ENCODE measurements at places on chromosomes 4 and X. TPM values are rescaled to one million over a fixed set of nuclear protein-coding genes. Genes with fewer than 3 reads are reported as not detected.

Gene TRAPPC11
- total RNA-seq, result 32.2 TPM

Gene TMEM35A
- 4.3 TPM for total RNA-seq

Gene GUCY1A1
- total RNA-seq, result not detected

- H3K4me1 ChIP-seq, result no peaks in the 10 kb centered on the region
- H3K27me3 ChIP-seq, result no peaks in the 10 kb centered on the region
- no peak for DNase-seq
- H3K4me3 ChIP-seq, result no peak overlapping the region
These were observed 164.9 kb upstream of the KLF3 start for GRCh38 chr4:38499101-38499500.

GRCh38 chrX:136822337-136823095, 41.8 kb upstream of the ARHGEF6 start:
- DNase-seq, result no peak
- peaks cover 12% of the 10 kb centered on the region for H3K36me3 ChIP-seq
- no peak overlapping the region for H3K4me3 ChIP-seq
- no peaks in the 10 kb centered on the region for H3K27me3 ChIP-seq

Gene GRIA2
- not detected for total RNA-seq

DNA sequence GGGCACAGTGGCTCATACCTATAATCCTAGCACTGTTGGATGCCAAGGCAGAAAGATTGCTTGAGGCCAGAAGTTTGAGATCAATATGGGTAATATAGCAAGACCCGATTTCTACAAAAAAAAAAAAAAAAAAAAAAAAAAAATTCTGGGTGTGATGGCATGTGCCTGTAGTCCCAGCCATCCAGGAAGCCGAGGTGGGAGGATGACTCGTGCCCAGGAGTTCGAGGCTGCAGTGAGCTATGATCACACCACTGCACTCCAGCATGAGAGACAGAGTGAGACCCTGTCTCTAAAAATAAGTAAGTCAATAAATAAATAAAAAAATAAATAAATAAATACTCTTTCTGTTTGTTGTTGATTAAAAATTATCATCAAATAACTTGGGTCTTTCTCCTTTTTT, 62.4 kb upstream of the BMPR1B start:
- H3K27me3 ChIP-seq, result no peaks in the 10 kb centered on the region
- no peak overlapping the region for H3K27ac ChIP-seq
- peaks cover 2% of the 10 kb centered on the region for H3K36me3 ChIP-seq
- no peak for DNase-seq
- no peak overlapping the region for H3K4me3 ChIP-seq
- no peaks in the 10 kb centered on the region for H3K4me1 ChIP-seq

DNA sequence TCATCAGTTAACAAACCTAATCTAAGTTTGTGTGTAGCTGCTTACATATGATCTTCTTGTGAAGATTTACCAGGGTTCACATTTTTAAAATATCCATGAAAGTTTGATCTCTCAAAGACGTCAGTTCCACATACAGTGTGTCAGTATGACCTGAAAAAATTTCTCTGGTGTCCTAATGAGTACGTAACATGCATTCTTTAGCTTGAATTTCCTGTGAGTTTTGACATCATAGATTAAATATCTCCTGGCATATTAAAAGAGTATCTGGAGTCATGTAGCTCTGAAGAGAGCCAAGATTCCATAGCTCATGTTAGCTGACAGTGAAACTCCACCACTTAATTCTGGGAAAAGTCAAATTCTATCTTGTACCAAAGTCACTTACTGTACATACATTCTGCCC, 43.9 kb upstream of the PDLIM5 start:
- no peaks in the 10 kb centered on the region for H3K4me1 ChIP-seq
- no peaks in the 10 kb centered on the region for H3K36me3 ChIP-seq
- no peaks in the 10 kb centered on the region for H3K27me3 ChIP-seq
- H3K4me3 ChIP-seq, result no peak overlapping the region

Gene TNMD
- 1.7 TPM for total RNA-seq

- no peaks in the 10 kb centered on the region for H3K36me3 ChIP-seq
- H3K27ac ChIP-seq, result no peak overlapping the region
- no peak overlapping the region for H3K4me3 ChIP-seq
- no peak for DNase-seq
These were observed 14.2 kb downstream of the SEPSECS start for GRCh38 chr4:25146076-25146475.

- no peak for DNase-seq
- no peaks in the 10 kb centered on the region for H3K4me1 ChIP-seq
- no peaks in the 10 kb centered on the region for H3K27me3 ChIP-seq
- H3K4me3 ChIP-seq, result no peak overlapping the region
- no peaks in the 10 kb centered on the region for H3K36me3 ChIP-seq
- H3K27ac ChIP-seq, result no peak overlapping the region
These were observed 102.3 kb upstream of the ARSJ start for GRCh38 chr4:114081783-114082182.

Gene ZNF711
- 14.9 TPM for total RNA-seq

Gene ABLIM2
- 0.90 TPM for total RNA-seq

GRCh38 chr4:184475096-184475461, 729 bp upstream of the IRF2 start:
- peaks cover 2% of the 10 kb centered on the region for H3K4me1 ChIP-seq
- H3K36me3 ChIP-seq, result no peaks in the 10 kb centered on the region
- H3K27me3 ChIP-seq, result no peaks in the 10 kb centered on the region
- no peak overlapping the region for H3K27ac ChIP-seq
- peak; percentile 45 for DNase-seq

DNA sequence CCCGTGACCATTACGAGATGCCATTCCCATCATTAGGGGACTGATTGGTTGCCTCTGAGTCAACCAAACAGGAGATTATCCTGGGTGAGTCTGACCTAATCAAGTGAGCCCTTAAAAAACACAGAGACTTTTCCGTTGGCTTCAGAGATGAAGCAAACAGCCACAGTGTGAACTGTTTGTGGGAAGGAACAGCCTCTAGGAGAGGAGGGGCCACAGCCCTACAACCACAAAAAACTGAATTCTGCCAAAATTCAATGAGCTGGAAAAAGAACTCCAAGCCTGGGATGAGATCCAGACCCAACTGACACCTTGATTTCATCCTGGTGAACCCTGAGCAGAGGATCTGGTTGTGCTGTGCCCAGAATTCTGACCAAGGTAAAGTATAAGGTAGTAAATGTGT, 31.3 kb upstream of the TBL1X start:
- H3K27me3 ChIP-seq, result no peaks in the 10 kb centered on the region
- no peaks in the 10 kb centered on the region for H3K36me3 ChIP-seq
- DNase-seq, result no peak
- H3K4me3 ChIP-seq, result no peak overlapping the region
- H3K27ac ChIP-seq, result no peak overlapping the region

Gene MCF2
- 0.39 TPM for total RNA-seq

DNA sequence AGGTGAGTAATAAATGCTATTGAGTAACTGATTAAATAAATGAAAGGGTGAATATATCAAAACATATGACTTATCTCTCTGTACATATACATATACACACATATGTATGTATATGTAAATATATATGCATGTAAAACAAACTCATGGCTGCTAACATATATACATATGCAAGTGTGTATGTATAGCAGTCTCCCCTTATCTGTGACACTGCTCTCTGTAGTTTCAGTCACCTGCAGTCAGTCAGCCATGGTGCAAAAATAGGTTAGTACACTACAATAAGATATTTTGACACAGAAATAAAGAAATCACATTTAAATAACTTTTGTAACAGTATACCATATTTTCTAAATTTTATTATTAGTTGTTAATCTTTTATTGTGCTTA, 467.4 kb downstream of the EPHA5 start:
- H3K36me3 ChIP-seq, result no peaks in the 10 kb centered on the region
- H3K27me3 ChIP-seq, result no peaks in the 10 kb centered on the region
- H3K4me1 ChIP-seq, result no peaks in the 10 kb centered on the region
- DNase-seq, result no peak
- H3K27ac ChIP-seq, result no peak overlapping the region

- H3K4me3 ChIP-seq, result no peak overlapping the region
- no peaks in the 10 kb centered on the region for H3K4me1 ChIP-seq
- no peak overlapping the region for H3K27ac ChIP-seq
- no peaks in the 10 kb centered on the region for H3K36me3 ChIP-seq
- DNase-seq, result no peak
- H3K27me3 ChIP-seq, result no peaks in the 10 kb centered on the region
These were observed 9.0 kb upstream of the RPL34 start for GRCh38 chr4:108611365-108611764.

- H3K27ac ChIP-seq, result no peak overlapping the region
- H3K4me3 ChIP-seq, result no peak overlapping the region
- no peaks in the 10 kb centered on the region for H3K36me3 ChIP-seq
- H3K27me3 ChIP-seq, result no peaks in the 10 kb centered on the region
These were observed 35.1 kb upstream of the BRS3 start for GRCh38 chrX:136452614-136453013.

DNA sequence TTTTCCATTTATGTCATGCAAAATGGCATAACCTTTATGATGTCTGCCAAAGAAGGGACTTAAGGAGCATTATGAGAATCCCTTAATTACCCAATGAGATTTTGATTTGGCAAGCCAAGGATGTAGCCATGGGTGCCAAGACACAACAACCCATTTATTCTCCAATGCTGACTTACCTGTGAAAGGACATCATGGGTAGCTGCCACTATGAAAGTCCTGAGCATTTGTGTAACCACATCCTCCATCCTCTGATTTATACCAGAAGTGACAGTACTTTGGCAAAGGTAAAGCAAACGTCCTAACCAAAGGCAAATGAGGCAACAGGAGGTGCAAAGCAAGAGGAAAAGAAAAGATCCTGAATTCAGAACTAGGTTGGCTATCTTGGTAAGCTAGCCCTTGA, 87.3 kb upstream of the EMCN start:
- no peaks in the 10 kb centered on the region for H3K27me3 ChIP-seq
- no peak overlapping the region for H3K4me3 ChIP-seq
- H3K36me3 ChIP-seq, result no peaks in the 10 kb centered on the region
- DNase-seq, result no peak

DNA sequence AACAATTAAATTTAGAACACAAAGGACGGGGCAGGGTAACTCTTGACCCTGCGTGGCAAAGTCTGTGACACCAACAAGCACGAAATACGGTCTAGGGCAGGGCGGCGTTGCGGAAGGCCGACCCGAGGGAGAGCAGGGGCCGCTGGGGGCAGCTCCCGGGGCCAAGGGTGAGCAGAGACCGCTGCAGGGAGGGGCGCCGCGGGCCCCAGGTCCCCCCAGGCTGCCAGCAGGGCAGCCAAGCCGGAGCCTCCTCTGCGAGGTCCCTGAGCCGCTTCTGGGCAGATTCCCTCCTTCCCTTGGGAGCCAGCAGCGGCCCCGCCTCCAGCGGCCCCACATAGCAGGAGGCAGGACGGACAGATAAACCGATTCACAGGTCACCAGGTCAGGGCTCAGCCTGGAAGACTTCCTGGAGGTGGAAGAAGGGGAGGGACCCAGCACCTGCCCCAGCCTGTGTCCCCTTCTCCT, 90.2 kb downstream of the FAM53A start:
- DNase-seq, result no peak
- no peaks in the 10 kb centered on the region for H3K27me3 ChIP-seq
- no peak overlapping the region for H3K4me3 ChIP-seq
- no peak overlapping the region for H3K27ac ChIP-seq

DNA sequence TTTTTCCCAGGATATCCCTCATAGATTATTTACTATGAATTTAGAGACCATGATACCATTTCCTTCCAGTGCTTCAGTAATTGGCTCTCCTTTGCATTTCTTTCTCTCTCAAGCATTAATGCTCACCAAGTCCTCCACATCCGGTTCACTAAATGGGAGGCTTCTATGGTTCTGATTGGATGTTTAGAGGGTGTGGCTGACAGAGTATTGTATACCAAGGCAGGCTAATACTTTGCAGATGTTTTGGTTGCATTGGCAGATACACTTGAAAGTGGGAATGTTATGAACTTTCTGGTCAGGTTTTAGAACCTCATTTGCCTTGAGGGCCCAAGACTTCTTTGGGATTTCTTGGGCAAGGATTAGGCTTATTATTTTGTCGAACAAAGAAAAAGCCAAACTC, 24.2 kb downstream of the CBLL2 start:
- no peak overlapping the region for H3K4me3 ChIP-seq
- no peak overlapping the region for H3K27ac ChIP-seq
- no peaks in the 10 kb centered on the region for H3K27me3 ChIP-seq
- no peak for DNase-seq
- no peaks in the 10 kb centered on the region for H3K36me3 ChIP-seq

- DNase-seq, result peak; percentile 48
- H3K27me3 ChIP-seq, result no peaks in the 10 kb centered on the region
- H3K4me3 ChIP-seq, result no peak overlapping the region
- H3K36me3 ChIP-seq, result peaks cover 6% of the 10 kb centered on the region
These were observed 16.2 kb upstream of the ZCCHC12 start for GRCh38 chrX:118807151-118808017.

- H3K36me3 ChIP-seq, result peaks cover 19% of the 10 kb centered on the region
- H3K27ac ChIP-seq, result no peak overlapping the region
- DNase-seq, result no peak
- H3K4me1 ChIP-seq, result no peaks in the 10 kb centered on the region
- H3K4me3 ChIP-seq, result no peak overlapping the region
- no peaks in the 10 kb centered on the region for H3K27me3 ChIP-seq
These were observed 69.7 kb upstream of the NUDT6 start for GRCh38 chr4:122992057-122992456.

DNA sequence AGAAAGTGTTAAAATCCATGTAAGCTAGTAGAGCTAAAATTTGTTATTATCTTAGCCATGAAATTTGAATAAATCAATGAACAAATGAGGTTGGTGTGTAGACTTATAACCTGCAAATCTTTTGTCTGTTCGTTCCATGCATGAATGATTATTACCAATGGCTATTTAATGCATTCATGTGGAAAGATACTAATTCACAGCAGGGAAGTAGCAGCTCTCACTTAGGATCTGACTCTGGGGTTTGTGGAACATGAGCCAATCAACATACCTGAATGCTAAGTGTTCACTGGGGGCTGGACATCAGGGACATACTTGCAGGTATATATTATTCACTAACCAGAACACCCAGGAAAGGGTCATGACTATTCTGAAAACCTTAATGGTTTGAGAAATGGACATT, 444.1 kb downstream of the STIM2 start:
- no peaks in the 10 kb centered on the region for H3K4me1 ChIP-seq
- H3K27me3 ChIP-seq, result no peaks in the 10 kb centered on the region
- no peak overlapping the region for H3K27ac ChIP-seq
- DNase-seq, result no peak
- H3K36me3 ChIP-seq, result no peaks in the 10 kb centered on the region
- H3K4me3 ChIP-seq, result no peak overlapping the region

Gene SOX3
- total RNA-seq, result 8.5 TPM

Gene ADH1B
- total RNA-seq, result not detected

Gene TCEANC
- 2.7 TPM for total RNA-seq

Gene GABRQ
- 3.8 TPM for total RNA-seq

Gene PIN4
- 16.3 TPM for total RNA-seq

GRCh38 chr4:61556277-61556676, 356.2 kb downstream of the ADGRL3 start:
- H3K4me1 ChIP-seq, result no peaks in the 10 kb centered on the region
- H3K36me3 ChIP-seq, result no peaks in the 10 kb centered on the region
- no peaks in the 10 kb centered on the region for H3K27me3 ChIP-seq
- no peak for DNase-seq

Gene FAM199X
- total RNA-seq, result 14.0 TPM

DNA sequence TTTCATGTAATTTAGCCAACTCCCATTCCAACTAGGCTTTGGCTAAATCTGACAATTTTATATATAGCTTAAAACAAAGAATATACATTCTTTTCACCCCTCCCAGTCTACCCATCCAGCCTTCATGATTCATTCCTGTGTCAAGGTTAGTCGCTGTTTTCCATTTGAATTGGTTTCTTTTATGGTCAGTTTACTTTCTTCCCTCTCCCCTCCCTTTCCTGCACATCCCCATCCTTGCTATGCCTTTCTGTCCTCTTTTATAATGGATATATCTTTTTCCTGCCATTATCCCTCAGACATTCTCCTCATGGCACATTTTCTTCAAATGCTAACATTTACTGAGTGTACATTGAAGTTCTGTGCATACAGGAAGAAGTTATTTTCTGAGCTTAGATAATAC, 4.7 kb downstream of the ZXDB start:
- DNase-seq, result no peak
- peaks cover 5% of the 10 kb centered on the region for H3K36me3 ChIP-seq
- no peaks in the 10 kb centered on the region for H3K4me1 ChIP-seq
- peak overlapping the region; percentile 68 for H3K4me3 ChIP-seq
- no peak overlapping the region for H3K27ac ChIP-seq
